ENCODE measurements at places on chromosomes 4 and X.
A peak's percentile ranks its signal among the peaks of the same experiment; 100 is the strongest.

DNA sequence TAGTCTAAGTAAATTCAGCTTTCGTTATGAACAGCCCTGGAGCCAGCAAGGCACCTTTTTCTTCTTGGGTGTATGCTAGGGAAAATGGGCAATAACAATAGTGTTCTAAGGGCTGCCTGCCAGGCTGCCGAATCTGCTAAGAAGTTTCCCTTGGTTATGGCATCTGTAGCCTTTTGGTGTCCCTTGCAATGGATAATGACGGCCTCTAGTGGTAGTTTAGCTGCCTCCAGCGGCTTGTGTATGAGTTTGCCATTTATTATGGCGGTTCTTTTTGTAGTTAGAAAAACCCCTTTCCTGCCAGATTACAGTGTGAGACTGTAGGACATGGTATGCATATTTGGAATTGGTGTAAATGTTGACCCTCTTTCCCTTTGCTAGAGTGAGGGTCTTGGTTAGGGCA, 78.9 kb upstream of the SPIN4 start:
- no peak for DNase-seq

DNA sequence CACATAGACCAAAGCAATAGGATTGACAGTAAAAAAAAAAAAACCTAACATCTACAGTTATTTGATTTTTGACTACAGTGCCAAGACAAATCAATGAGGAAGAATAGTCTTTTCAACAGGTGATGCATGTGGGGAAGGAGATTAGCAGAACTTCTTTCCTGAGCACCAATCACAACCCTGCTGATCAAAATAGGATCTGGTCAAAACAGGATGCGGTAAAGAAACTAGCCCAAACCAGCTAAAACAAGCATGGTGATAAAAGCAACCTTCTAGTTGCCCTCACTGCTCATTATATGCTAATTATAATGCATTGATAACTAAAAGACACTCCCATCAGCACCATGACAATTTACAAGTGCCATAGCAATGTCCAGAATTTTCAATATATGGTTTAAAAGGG, 667.5 kb downstream of the GRXCR1 start:
- no peak for DNase-seq

DNA sequence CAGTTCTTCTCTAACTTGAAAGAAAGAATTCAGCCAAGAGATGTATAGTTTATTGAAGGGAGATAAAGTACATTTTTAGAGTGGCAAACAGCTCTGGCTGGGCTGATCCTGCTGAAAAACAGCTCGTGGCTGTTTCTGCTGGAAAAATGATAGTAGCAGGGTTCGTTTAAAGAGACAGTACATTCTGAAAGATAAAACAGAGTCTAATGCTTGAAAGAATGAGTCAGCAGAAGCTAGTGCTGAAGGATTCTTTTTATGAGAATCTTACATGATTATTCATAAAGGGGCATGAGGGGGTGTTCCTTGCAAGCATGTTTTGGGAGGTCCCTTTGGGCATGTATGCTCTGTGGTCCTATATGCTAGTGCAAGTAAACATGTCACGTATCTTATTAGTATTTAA, 790.0 kb downstream of the PCDH18 start:
- peak; percentile 24 for DNase-seq

DNA sequence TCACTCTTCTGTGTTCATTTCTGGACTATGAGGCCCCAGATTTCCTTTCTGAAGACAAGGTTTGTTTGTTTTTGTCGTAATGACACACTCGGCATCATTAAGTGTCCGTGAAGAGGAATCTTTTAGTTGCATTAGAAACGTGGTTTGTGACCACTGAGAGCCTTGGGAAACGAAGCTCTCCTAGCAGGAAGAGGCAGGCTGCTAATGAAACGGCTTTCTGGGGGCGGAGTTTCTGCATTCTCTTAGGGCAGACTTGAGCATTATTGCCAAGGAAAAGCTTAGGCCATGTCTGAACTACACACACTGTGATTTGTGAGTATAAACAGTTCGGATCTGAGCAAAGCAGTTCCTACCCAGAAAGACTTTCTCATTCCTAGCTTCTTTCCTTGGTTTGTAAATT, 64.0 kb downstream of the SOX3 start:
- DNase-seq = no peak

GRCh38 chr4:30722092-30722358, 1.9 kb downstream of the PCDH7 start:
- no peak for DNase-seq

- DNase-seq = no peak
These were observed 4.7 kb downstream of the PTTG2 start for GRCh38 chr4:37964734-37965457.

GRCh38 chr4:52943677-52944076, 81.6 kb downstream of the RASL11B start:
- no peak for DNase-seq

DNA sequence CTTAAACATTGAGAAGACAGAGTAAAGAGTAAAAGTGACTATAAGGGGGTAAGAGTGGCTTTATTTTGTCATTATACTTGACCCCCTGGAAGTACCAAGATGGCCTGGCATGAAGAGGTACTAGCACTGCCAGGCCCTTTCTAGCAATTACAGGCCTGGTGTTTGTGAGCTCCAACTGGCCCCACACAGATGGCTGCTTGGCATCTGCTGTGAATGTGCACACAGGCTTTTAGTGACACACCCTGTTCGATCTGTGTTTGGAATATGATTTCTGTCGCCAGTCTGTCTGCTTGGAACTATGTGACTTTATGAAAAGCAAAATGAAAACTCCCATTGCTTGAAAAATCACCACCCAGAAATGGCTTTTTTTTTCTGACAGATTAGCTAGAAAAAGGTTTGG, 123.3 kb downstream of the CLCN4 start:
- no peak for DNase-seq

GRCh38 chr4:109276482-109277095, 25.9 kb downstream of the COL25A1 start:
- DNase-seq = no peak

- DNase-seq = no peak
These were observed 394.1 kb downstream of the GALNTL6 start for GRCh38 chr4:172207258-172207657.

DNA sequence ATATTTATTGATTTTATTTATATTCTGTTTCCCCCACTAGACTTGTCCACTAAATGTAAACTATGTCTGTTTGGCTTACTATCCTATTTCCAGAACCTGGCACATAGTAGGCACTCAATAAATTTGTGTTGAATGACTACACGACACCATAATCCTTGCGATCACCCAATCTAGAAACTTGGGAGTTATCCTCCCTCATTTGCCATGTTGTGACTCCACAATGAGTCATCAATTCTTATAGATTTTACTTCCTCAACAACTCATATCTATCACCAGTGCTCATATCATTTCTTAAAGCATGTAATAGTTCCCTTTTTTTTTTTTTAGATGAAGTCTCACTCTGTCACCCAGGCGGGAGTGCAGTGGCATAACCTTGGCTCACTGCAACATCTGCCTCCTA, 39.9 kb upstream of the VAMP7 start:
- DNase-seq = no peak

DNA sequence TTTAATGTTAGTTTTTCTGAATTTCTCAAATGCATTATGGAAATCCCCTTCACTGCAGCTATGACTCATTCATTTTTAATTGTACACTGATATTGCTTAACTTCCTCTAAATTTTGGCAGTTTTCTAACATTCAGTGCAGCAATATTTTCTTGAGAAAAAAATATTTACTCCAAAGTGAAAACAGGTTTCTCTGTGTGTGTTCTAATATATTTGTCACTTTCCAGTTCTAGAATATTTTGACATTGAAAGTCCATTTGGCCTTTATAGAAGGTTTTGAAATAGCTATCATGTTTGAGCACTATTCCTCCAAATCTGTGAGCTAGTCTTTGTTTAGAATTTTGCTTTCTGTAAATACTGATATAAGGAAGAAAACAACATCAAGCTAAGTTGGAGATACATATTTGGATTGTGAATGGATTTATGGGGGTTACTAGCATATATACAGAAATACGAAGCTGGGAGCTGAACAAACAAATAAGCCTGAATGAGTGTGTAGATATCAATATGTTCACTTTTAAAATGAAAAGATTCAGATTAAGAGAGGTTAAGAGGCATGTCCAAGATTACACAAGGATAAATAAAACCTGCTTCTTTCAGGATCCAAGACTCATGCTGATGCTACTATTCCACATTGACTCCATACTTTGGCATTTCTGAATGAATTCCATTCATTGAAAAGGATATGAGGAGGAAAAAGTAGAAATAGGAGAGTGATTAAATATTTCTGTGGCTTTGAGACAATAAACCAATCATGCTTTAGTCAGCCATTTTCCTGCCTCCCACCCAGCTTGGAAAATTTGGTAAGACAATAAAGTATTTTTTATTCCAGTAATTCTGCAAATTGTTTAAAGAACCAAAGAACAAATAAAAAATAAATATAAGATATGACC, 57.3 kb upstream of the SLIT2 start:
- DNase-seq = peak; percentile 94

DNA sequence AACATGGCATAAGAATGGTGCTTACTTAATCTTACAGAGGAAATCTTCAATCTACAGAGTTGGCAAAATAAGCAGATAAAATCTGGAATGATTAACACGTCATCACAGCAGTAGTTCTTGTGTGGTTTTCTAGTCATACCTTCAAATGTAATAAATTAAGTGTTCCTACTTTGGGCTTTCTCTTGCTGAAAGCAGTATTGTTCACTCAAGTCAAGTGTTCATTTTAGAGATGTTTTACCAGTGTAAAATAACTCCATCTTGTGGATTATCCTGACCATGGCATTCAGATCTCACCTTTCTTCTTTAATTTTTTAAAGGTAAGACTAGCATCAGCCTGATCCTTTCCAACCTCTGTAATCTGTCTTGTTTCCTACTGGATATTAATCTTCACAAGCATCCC, 72.9 kb downstream of the ADAMTS3 start:
- no peak for DNase-seq

- no peak for DNase-seq
These were observed 96.5 kb downstream of the ASB9 start for GRCh38 chrX:15173411-15173810.

- peak; percentile 27 for DNase-seq
These were observed 42.7 kb downstream of the ASMT start for GRCh38 chrX:1657367-1658070.

DNA sequence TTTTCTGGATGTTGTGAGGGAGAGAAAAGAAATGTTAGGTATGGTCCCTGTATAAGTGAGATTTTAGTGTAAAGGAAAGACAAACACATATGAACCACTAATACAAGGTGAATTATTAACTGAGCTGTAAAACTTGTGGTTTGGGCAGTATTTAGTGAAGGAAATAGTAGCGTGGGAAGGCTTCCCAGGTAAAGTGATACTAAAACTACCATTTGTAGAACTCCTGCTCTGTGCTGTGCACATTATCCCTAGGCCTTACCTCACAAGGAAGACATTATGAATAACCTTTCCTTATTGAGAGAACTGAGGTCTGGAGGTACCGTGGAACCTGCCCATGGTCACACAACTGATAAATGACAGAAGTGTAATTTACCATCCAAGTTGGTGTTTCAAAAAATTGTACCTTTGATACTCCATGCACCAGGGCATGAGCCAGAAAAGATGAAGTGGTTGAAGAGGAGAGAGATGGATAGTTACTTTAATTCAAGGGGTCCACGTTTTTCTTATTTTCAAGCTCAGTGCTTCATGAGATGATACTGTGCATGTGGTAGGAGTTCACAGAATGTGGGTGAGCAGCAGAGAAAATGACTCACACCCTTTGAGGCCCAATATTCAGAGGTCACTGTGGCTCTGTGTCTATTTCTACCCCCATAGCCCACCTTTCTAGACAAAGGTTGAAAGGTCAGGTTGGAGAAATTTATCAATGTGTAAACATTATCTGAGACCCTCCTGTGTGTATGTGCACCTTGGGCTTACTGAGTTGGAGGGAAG, 2.6 kb upstream of the VSIG4 start:
- DNase-seq = no peak

DNA sequence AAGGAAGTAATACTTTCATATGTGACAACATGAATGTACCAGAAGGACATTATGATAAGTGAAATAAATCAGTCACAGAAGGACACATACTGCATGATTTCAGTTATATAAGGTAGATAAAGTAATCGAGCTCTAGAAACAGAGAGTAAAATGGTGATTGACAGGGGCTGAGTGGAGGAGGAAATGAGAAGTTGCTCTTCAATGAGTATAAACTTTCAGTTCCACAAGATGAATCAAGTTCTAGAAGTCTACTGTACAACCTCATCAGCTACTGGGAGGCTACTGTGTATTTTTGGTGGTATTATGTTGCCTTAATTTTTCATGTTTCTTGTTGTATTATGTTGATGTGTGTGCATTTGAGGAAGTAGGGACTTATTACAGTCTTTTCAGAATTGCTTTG, 270.9 kb upstream of the GRIA3 start:
- no peak for DNase-seq

GRCh38 chrX:71493111-71493613, 39.7 kb upstream of the OGT start:
- peak; percentile 3 for DNase-seq

DNA sequence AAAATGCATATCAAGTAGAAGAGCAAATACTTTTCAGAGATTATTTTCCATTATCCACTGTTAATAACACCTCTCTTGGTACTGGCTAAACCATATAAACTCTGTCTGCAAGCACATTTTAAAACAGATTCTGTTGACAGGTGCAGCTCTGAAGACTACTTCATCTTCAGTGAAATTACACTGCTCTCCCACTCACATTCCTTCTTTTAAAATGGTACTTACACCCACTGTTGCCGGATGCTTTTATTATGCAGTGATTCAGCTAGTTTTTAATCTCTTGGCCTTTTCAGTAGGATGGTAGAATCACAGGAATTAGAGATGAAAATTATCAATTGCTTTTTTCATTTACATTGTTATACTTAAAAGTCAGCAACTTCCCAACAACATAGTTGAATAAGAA, 381.6 kb downstream of the GASK1B start:
- DNase-seq = no peak

DNA sequence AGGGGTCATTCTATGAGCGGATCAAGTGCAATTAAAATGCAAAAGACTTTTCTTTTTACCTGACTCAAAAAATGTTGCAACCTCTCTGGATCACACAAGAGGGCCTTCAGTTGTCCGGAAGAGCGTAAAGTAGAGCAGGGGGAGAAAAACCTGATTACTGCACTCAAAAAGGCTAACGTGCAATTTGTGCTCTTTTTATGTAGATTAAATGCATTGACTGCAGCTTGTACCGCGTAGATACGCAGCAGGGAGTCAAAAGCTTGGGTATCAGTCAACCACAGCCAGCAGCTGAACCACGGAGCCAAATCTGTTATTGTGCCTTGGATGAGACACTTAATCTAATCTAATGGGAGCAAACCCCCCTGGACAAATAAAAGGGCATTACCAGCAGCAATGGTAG, 107.3 kb upstream of the RAI2 start:
- no peak for DNase-seq

DNA sequence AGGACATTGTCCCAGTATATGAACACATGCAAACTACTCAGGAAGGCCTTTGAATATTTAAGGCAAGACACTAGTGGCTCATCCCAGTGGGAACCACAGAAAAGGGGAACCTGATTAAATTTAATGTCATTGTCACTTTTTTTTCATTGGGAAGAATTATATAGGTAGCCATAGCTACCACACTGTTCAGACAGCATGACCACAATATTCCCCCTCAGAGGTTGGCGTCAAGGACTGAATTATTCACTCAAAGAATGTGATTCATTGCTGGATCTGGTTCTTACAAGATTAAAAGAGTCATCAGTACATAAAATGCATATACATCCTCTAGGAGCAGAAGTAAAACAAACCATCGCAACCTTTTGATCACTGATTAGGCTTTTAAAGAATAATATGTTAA, 92.0 kb upstream of the SMARCAD1 start:
- no peak for DNase-seq

- DNase-seq = no peak
These were observed 11.7 kb downstream of the PHEX start for GRCh38 chrX:22043872-22044271.

Data from fibroblast of skin of right quadriceps (primary cell).